ENCODE measurements at places on chromosomes 6 and 20.

DNA sequence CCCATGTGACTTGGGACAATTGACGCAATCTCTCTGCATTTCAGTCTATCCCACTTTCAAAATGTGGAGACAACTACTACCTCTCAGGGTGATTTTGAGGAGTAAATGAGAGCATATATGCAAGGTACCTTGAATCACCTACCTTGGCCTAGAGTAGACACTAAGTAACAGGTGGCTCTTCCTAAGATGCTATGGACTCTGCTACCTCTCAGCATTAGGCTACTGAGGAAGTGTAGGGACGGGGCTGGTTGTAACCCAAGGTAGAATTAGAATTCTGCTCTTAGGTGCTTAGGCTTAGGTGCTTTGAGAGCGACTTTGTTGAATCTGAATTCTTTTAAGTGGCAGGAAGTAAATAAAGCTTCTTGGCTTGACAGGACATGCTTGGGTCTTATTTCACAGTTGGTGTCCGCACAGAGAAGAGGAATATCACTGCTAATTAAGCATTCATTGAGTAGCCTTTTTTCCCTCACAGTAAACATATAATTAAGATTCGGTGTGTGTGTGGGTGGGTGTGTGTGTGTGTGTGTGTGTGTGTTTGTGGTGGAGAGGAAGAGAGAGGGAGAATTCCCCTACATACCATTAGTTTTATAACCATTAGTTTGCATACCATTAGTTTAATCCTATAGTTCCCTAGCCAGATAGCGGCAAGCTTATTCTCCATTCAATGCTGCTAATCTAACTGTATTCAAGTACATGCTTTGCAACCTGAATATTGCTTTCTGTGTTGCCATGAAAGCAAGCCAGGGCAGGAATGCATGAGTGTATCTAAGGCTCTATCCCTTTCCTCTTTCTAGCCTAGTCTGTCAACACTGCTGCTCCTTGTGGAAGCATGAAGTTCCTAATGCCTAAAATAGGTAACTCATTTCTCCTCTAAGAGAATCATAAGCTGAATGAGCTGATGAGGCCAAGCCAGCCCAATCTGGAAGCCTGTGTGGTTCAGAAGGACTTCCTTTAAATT, 112.5 kb downstream of the IPCEF1 start:
- no peak for DNase-seq

GRCh38 chr6:170272341-170273065, 18.4 kb downstream of the DLL1 start:
- no peak for DNase-seq

DNA sequence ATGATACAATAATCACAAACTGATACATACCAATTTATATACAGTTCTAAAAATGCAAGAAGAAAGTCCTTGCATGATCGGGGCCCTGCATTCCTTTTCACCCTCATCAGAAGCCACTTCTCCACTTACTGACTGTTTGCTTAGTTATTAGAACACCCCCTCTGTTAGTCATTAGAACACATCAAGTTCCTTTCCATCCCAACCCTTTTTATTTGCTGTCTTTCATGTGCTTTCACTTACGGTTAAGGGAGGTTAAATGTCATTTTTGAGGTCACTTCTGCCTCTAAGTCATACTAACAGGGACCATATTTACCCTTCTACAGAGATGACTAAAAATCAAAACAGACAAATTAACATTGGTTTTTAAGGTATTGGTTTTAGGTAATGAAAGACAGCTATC, 149.1 kb downstream of the LMBRD1 start:
- no peak for DNase-seq

- no peak for DNase-seq
Observed at GRCh38 chr6:117619178-117619577, 16.9 kb upstream of the GOPC start.

- no peak for DNase-seq
Observed at GRCh38 chr6:134585517-134585873, 267.6 kb upstream of the SGK1 start.

DNA sequence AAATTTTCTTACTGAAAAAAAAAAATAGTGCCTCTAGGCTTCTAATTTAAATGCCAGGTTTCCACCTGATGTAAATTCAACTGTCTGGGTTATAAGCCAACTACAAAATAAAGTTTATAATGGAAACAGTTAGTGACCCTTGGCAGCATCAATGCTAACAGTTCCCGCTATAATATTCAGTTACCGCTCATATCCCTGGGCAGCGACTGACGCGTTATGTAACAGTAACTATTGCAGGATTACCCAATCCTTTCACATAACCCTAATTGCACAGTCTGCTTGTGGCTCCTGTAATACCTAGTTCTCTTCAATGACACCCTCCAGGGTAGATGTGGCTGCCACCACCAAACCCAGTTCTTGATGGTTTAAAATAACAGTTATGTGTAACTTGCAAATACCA, 208.6 kb downstream of the MOXD1 start:
- DNase-seq = no peak

GRCh38 chr6:25034431-25034921, 98.7 kb upstream of the RIPOR2 start:
- DNase-seq = peak; percentile 24

DNA sequence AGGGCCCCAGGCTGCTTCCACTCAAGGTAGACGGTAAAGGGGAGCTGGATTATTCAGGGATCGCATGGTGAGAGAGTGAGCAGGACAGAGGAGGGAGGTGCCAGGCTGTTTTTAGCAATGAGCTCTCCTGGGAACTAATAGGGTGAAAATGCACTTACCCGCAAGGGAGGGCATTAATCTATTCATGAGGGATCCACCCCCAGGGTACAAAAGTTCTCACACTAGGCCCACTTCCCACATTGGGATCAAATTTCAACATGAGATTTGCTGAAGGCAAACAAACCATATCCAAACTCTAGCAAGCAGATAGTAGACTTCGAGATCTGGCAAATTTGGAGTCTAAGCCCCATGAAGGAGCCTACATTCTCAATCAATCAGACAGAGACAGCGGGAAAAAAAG, 408.6 kb downstream of the RNF144B start:
- no peak for DNase-seq

GRCh38 chr6:50591135-50591534, 122.2 kb upstream of the TFAP2D start:
- no peak for DNase-seq

GRCh38 chr6:144580771-144581170, 295.6 kb downstream of the UTRN start:
- no peak for DNase-seq

DNA sequence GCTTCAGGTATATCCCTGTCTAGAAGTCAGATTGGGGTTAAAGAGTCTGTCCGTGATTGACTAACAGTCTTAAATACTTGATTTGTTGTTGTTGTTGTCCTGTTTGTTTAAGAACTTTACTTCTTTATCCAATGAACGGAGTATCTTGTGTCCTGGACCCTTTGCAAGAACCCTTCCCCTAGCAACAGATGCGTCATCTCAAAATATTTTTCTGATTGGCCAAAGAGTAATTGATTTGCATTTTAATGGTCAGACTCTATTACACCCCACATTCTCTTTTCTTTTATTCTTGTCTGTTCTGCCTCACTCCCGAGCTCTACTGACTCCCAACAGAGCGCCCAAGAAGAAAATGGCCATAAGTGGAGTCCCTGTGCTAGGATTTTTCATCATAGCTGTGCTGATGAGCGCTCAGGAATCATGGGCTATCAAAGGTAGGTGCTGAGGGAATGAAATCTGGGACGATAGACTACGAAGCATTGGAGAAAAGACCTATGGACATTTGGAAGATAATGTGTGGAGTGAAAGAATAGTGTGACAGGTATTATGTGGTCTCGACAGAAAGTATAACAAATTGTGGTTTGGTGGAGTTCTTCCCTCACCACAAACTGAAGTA, at the start of gene HLA-DRA:
Gene HLA-DRA (plus strand): TSS at position 286 of the 613 bp plus-strand sequence. CDS start 64 bp downstream, at position 350.
- DNase-seq = peak; percentile 70

GRCh38 chr6:14259594-14260152, 142.1 kb downstream of the CD83 start:
- no peak for DNase-seq

DNA sequence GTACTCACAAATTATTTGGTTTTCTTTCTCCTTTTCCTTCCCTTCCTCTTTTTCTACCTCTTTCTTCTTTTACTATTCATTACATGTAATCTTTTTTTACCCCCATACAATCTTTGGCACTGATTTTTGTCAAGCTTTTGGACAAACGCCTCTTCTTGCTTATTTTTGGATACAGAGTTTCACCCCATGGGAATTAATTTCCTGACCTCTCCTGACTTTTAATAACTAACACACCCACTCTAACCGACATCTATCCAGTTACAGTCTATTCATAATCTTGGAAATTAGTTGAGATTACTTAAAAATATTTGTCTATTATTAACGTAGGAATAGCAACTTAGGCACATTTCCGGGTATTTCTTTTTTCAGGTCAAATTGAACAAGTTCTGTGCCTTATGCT, 101.2 kb downstream of the HDGFL1 start:
- no peak for DNase-seq

DNA sequence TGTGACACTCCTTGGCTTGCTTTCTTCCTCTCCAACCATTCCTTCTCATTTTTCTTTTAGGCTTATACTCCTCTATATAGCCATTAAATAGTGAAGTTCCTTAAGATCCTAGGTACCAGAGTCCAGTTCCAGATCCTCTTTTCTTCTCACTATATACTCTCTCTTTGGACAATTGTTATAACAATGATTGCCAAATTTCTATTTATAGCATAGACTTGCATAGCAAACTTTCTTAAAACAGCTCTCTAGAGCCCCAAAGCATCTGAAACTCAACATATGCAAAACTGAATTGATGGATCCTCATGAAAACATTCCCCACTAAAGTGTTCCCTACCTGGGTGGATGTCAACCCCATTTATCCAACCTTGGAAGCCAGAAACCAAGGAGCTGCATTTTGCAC, 13.4 kb downstream of the PHIP start:
- no peak for DNase-seq

DNA sequence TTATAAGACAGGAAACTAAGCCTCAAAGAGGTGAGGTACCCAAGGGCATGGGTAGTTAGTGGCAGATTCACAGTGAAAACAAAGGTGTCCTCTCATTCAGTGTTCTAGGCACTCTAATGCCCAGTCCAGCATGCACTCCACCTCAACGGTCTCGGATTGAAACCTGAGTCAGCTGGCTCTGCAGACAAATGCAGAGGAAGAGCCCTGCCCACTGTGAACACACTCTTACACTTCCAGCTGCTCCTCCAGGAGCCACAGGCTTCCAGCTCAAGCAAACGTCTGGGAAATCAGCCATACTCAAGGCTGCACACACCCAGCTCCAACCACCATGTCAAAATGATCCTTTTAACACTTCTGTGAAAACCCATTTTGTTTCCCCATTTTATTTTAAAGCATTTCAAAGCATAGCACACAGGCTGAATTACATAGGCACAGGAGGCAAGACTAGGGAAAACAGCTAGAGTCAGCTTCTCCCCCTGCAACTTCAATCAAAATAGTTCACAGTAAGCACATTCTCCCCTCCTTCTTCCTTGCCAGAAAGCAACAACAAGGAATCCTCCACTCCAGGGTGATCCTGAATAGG, 3.0 kb upstream of the IL17A start:
- DNase-seq = no peak

GRCh38 chr20:17943343-17943742, 25.3 kb downstream of the SNX5 start:
- DNase-seq = no peak

Measured in AML-193 (cell line).